Activated CD4-positive, alpha-beta T cell treated with anti-CD3 and anti-CD28 coated beads for 1 hour (primary cell): ENCODE measurements at places on chromosomes 12 and 14.

GRCh38 chr12:109727746-109728726 lies 14.4 kb downstream of the FAM222A start:
- no peak for DNase-seq

GRCh38 chr12:130394906-130395305 lies 57.2 kb downstream of the PIWIL1 start:
- no peak for DNase-seq

GRCh38 chr12:109304485-109304884 lies 4.6 kb downstream of the FOXN4 start:
- no peak for DNase-seq

- DNase-seq: no peak
Observed at GRCh38 chr14:103736546-103737431, 21.2 kb downstream of the ZFYVE21 start.

GRCh38 chr12:91422811-91423692 lies 240.4 kb upstream of the DCN start:
- no peak for DNase-seq

DNA sequence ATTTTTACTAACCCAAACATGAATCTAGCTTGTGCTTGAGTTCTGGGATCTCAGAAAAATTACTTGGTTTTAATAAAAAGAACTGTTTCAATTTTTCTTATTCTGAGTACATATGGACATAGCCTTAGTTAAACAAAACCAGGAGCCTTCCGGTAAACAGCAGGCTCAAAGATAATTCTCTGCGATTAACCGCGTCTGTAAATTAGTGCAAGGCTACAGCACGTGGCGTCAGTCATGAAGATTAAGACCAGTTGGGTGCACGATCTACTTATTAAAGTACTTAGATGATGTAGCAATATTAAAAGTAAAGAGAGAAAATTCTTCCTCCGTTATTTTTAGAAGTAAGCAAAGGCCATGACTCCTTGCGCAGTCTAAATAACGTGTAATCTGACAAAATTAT lies 700 bp downstream of the KCNJ8 start:
- DNase-seq: no peak
